GM03348 (cell line): ENCODE measurements at places on chromosomes 1 and 21.

- no peak for DNase-seq
Measured at GRCh38 chr1:39087435-39087834, 61.3 kb downstream of the NDUFS5 start.

DNA sequence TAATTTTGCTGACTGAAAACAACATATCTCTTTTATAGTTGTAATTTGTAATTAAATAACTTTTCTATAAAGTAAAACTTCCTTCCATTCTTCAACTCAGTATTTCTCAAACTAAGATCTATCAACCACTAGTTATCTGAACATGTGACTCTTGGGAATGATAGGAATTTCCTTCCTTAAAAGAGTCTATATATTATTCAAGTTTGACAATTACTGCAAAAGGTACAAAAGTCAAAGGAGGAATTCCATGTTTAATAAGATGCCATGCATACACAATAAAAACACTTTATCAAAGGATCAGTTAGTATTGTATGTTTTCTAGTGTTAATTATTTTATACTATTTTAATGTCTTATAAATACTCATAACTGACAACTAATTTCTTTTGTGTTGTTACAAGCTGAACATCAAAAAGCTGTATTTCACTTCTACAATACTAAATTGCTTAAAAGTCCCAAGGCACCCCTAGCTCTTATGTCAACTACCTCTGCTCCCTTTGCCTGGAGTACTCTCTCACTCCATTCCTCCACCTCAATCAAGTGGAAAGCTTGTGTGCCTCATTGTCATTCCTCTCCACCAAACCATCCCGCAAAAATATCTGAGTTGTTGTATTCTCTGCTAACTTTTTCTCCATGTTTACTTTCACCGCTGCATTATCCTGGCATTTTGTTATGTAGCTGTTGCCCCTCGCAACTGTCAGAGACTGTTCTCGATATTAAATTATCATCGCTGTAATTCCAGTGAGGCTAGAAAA lies 67.9 kb downstream of the SLC44A5 start:
- no peak for DNase-seq

DNA sequence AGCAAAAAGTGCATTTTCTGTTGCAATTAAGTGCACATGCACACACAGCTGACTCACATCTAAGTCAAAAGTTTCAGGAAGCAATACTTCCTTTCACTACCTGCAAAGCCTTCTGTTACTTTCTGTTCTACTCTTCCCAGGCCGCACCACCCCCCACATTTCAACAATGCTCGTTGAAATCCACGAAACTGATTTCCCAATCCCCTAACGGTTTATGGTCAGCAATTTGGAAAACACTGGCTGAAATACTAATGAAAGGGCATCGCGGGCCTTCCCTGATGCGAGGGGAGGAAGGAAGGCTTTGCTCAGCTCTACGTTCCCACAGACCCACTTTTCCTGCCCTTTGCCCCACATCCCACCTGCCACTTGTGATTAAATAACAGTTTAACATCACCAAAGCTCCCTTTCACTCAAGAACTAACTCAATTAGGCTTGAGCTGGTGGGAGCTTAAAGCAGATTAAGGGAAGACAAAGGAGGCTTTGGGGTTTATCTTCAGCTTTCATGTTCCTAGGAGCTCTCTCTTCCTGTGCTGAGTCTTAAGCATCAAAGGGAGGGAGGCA lies 243.2 kb upstream of the RAB4A start:
- no peak for DNase-seq

- DNase-seq = peak; percentile 10
Measured at GRCh38 chr21:44405948-44406872, 49.1 kb upstream of the LRRC3 start.

DNA sequence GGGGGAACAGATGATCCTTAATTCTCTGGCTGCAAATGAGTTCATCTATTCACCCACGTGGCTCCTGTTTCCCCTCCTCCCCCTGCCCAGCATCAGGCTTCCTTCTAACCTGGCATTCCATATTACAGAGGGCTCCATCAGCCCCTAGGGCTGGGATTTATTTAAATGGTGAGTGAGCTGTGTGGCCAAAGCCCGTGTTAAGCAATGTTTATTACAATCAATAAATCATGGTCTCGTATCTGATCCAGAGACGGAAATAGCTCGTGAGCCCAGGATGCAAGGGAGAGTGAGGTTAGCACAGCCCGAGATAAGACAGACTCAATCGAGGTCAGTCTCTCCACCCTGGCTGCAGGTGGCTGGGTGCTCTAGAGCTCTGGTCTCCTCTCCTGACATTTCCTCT lies 43.1 kb upstream of the IGSF21 start:
- DNase-seq = no peak

DNA sequence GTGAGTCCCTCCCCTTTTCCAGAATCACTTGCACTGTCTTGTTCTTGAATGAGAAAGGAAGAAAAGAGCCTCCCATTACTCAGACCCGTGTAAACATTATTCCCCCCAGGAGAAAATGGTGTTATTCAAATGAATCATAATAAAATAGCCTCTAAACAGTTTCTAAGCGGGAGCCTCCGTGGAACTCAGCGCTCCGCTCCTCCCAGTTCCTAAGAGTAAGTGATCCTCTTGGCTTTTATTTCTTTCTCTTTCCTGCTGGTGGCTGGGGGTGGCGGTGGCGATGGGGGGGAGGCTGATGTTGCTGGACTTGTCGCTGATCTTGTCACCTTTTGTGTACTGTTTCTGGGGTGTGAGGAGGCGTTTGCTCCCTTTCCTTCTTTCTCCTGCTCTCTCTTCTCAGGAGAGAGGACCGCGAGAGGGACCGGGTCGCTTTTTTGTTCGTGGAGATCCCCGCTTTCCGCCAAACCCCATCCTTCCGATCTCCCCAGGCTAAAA lies 781 bp downstream of the PROX1 start:
- peak; percentile 51 for DNase-seq

GRCh38 chr1:33641104-33641830 lies 168.8 kb downstream of the ZSCAN20 start:
- DNase-seq = peak; percentile 58

- DNase-seq = no peak
Measured at GRCh38 chr21:38626306-38626705, 128.0 kb upstream of the ERG start.

- DNase-seq = no peak
Measured at GRCh38 chr1:160973491-160973890, 18.9 kb upstream of the ITLN2 start.

GRCh38 chr1:86541859-86542258 lies 5.0 kb upstream of the CLCA4 start:
- DNase-seq = no peak
